ENCODE measurements at places on chromosomes 16 and 17.

DNA sequence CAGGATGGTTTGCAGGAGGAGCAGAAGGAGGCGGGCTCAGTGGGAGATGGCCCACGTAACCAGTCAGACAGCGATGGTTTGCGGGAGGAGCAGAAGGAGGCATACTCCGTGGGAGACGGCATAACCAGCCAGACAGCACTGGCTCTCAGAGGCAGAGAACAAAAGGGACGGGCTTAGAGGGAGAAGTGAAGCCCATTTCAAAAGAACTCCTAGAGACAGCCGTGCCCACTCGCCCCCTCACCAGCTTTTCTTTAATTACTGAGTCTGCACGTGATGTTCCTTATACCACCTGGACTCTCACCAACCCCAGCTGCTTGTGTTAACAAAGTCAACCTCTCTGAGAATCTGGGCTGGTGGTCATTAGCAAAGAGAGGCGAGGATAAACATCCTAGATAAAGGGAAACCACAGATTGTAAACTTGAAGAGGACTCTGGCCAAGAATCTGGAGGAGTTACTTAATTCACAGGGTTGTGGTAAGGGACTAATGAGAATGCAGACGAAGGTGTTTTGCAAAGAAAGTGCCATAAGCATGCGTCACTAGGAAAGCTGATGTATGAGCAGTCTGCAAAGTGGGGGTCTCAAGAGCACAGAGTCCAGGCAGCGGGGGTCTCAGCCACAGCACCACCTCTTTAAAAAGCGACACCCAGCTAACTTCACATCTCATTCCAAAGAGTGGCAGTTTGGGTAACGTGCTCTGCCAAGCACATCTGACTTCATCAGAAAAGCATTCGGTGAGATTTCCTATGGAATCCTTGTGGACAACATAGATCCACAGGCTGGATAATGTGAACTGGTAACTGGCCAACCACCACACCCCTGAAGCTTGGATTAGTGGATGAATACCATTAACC is 51.7 kb downstream of the NXN start:
- DNase-seq: no peak

DNA sequence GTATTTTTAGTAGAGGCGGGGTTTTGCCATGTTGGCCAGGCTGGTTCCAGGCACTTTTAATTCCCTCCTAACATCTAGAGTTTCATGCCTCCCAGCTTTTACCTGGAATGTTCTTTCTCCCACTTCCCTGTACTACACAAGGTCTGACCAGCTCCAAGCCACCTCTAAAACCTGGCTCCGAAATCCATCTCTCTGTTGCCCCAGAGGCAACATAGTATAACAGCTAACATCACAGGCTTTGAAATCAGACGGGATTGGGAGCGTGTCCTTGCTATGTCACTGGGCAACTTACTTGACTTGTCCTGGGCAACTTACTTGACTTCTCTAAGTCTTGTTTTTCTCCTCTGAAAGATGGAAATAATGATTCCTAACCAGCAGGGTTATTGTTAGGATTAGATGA is 15.1 kb downstream of the UNC45B start:
- DNase-seq: no peak

DNA sequence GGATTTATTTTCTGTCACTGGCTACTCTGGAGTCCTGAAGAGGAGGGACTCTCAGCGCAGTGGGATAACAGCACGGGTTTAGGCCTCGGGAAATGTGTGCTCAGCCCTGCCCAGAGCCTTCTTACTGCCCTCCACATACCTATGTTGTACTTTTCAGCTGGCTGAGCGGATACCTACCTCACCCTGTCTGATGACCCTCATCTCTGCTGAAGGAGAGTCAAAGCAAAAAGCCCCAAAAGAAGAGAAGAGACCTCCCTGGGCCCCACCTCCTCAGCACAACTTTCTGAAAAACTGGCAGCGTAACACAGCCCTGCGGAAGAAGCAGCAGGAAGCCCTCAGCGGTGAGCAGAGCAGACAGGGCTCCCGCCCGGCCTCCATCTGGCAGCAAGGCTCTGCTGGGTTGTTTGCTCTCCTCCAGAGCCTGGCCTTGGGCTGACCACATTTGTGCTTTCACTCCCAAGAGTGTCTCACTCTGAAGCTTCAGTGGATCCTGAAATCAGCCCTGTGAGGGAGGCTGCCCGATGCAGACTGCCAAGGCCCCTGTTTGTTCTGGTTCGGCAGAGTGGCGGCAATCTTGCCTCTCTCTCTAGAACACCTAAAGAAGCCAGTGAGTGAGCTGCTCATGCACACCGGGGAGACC is 10.3 kb downstream of the MYCBPAP start:
- no peak for DNase-seq

DNA sequence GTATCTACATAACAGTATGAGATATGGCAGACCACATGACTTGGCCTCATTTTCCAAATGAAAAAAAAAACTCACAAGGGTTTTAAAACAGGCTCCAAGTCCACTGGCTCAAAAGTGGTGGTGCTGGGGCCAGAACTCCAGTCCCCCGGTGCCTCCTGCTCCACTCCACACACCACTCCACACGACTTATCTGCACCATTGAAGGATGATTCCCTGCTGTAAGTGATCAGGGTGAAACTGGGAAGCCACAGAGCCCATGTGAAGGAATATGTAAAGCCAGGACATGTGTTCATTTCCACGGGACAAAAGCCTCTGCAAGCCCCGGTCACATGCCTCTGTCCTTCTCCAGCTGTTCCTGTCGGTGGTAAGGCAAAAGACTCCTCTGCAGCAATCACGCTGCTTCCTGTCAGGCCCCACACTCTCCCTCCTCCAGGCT is 97.2 kb downstream of the ZNF18 start:
- no peak for DNase-seq

- DNase-seq: peak; percentile 53
These were observed 49.0 kb downstream of the BCL7C start for GRCh38 chr16:30844671-30845449.

DNA sequence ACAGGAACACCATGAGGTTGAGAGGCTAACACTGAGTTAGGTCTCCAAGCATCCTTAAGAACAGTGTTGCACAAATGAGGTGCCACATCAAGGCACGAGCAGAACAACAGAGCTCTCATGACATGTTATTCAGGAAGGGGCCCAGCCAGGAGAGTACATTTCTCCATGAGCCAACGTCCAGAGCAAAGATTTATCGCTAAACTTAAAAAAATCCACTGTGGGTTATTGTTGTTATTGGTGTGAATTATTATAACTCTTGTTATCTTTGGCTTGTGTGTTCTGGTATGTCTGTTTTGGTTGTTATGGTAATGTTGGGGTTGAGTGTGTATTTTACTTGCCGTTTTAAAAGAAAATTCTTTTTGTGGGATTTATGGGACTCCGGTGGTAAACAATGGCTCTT is 68.9 kb upstream of the MSI2 start:
- DNase-seq: no peak

DNA sequence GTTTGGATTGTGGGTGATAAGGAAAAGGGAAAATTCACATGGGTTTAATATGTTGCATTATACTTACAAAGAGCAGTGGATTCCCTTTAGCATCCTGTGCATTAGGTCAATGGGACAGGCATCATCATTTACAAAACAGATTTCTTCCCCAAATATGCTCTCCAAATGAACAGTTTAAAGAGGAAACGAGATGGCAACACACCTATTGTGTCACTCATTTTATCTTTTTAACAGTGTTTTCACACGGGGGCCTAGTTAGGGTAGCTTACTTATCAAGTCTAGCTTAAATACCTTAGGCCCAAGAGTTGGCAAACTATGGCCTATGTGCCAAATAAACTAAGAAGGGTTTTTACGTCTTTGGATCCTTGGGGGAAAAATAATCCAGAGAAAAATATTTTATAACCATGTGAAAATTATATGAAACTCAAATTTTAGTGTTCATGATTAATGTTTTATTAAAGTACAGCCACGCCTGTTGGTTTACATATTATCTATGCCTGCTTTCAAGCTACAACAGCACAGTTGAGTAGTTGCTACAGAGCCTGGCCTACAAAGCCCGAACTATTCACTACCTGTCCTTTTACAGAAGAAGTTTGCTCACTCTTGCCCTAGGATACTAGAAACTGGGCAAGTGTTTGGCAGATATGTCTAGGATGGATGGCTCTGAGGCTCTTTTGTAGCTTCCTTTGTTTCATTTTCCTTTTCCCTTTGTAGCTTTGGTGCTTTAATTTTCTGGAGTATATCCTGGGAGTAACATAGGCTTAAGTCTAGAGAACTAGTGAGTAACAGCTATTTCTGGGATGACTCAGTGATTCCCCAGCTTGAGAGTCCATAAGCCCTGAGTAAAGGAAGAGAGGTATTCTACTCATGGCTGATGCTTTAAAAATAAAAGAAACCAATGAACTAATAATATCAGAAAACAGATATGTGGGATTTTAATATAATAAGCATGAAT is 12.4 kb downstream of the NUP93 start:
- no peak for DNase-seq

DNA sequence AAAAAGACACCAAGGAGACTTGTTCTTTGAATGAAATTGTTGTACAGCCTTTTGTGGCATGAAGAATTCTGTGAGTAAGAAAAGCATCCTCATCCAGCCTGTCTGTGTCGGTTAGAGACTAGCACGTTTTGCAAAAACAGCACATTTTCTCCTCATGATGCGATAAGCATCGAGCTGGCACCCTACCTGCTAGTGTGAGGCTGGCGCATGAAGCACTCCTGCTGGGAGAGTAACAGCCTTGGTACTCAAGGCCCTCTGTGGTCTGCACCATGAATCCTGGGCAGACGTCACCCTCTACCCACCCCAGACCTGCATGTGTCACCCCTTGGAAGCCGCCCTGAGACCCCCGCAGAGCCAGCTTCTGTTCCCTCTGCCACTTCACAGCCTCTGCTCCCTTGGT is 92.6 kb upstream of the TMEM132E start:
- no peak for DNase-seq

DNA sequence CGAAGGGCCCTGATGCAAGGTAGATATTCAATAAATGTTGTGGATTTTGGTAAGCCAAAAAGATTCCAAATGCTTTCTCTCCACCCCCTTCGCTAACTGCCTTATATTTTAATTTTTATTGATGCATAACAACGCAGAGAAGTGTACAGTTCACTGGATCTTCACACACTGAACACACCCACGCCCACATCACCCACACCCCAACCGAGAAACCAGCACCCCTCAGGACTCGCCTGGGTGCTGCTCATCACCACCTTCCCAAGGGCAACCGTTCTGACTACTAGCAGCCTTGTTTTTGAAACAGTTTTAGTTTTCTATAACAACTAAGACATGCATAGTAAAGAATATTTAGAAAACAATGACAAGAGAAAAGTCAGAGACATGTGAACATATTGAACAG is 9.1 kb upstream of the PLCG2 start:
- no peak for DNase-seq

GRCh38 chr16:46899443-46900143 is 15.4 kb downstream of the GPT2 start:
- DNase-seq: no peak

DNA sequence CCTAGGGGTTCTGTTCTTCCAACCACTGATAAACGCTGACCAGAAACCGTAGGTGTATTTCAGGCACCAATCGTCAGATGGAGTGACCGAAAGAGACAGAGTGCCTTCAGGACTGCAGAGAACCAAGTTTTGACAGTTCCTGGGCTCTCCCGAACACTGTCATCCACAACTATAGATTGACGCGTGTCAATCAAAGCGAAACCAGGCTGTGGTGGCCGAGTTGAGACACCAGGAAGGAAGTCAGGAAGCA is 11.9 kb upstream of the AURKB start:
- no peak for DNase-seq

DNA sequence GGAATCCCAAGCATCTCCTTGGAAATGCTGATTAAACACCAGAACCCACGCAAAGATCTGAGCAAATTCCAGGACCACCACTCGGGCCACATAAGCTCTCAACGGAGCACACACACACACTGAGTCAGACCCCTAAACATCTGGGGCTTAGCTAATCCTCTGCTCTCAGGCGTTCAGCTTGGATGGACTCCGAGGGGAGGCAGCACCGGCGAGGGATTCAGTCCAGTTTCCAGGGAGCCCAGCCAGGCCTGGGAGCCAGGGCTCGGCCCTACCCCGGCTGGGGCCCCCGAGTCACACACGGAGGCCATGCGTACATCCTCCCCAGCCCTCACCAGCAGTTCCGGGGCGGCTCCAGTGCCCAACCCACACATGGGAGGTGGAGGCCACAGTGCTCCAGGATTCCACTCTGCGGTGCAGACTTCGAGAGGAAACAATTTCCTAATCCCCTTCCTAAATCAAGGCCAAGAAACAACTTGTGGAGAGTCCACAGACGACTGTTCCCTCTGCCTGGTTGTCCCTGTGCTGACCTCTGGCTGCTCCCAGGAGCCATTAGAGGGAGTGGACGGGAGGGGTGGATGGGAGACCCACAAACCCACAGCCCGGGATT is 70.5 kb downstream of the GAS7 start:
- no peak for DNase-seq

DNA sequence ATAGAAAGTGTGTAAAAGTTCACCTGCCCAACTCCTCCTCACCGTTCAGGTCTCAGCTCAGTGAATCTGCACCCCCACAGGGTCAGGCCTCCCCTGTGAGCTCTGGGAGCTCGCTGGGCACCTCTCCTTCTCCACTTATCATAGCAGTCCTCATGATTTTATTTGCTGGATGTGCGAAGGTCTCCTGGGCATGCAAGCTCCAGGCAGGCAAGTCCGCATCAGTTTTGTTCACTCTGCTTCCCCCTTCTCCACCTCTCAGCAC is 112.8 kb downstream of the ZNF423 start:
- no peak for DNase-seq

DNA sequence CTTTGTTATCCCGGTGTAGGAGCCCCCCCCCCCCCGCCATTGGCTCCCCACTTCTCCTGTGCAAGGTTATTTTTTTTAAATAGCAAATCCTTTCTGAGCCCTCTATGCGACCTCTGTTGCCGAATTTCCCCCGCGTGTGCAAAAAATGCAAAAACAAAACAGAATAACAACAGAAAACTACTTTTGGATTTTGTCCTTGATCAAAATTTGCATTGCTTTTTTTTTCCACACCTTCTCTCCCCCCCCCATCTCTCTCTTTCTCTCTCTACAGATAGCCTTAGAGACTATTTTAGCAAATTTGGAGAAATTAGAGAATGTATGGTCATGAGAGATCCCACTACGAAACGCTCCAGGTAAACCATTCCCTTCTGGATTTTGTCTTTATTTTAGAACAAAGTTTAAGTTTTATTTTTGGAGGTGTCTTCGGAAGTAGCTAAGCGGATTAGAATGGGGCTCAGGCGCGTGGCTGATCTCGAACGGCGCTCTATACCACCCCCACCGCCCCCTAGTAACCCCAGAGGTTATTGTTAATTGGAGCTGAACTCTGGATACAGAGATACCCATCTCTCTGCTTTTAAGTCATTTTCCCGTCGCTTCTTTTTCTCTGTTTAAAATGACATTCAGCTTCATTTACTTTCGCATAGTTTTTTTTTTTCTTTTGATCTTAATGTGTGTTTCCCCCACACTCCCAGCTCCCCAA is 1.0 kb downstream of the MSI2 start:
- DNase-seq: no peak

DNA sequence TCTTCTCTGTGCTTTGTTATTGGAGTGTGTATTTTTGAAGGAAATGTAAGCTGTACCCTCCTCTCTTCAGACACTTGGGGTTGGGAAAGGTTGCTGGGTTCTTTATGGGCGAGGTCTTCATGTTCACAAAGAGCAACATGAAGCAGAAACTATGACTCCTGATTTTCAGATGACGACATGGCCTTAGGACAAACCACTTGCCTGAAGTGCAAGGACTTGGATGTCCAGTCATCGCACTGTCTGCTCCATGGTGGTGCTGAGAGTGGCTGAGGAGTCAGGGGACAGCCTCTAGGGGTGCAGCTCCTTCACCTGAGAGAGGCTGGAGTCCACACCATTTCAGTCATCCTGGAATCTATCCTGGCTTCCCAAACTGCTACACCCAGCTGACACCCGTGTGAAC is 183.9 kb upstream of the CDH5 start:
- no peak for DNase-seq

GRCh38 chr17:14919631-14920213 is 345.4 kb downstream of the PMP22 start:
- no peak for DNase-seq
